ENCODE measurements at places on chromosomes 13 and 19.
A peak's percentile ranks its signal among the peaks of the same experiment; 100 is the strongest.

GRCh38 chr13:28744091-28744536 is 25.3 kb upstream of the SLC46A3 start:
- no peak for DNase-seq

DNA sequence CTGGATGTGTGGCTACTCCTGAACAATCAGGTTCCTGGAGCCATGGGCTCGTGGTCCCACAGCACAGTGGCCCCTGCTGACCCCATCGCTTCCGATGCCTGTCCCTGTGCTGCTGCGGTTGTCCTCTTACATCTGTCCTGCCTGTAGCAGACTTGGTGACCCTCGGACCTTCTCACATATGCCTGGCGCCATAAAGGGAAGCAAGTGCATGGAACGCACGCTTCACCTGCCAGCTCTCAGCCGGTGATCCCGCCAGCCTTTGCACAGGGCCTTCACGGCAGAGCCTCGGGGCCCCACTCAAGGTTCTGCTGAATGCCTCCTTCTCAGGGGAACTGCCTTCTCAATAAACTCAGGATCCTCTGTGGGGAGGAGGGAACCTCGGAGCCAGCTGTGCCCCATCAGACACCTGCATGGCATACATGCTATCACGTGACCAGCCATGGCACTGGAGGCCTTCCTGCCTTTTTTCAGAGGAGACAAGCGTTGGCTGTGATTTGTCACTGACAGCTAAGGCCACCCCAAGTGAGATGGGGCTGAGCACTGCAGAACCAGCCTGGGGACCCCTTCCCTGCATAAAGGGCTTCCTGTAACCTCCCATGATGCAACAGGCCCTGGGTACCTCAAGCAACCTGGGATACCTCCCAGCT is 24.3 kb downstream of the PEPD start:
- DNase-seq, result no peak

DNA sequence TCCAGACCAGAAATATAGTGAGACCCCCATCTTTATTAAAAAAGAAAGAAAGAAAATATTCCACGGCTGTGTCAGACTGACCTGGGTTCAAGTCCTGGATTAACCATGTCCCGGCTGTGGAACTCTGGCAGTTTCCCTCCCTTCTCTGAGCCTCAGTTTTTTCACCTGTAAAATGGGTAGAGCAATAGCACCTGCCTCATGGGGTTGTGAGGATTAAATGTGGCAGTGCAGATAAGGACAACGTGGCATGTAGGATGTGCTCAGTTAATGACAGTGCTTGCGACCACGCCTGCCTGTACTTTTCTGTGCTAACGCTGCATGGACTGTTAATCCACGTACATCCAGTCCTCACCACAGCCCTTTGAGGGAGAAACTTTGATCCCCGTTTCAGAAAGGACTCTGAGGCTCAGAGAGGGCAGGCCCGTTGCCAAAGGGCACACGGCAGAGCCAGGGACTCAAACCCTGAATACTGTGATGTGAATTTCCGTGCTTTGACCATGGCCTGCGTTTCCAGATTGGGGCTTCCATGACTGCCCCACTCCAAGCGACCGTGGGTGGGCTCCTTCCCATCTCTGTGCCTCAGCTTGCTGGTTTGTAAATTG is 16.1 kb downstream of the SBK2 start:
- DNase-seq, result no peak

DNA sequence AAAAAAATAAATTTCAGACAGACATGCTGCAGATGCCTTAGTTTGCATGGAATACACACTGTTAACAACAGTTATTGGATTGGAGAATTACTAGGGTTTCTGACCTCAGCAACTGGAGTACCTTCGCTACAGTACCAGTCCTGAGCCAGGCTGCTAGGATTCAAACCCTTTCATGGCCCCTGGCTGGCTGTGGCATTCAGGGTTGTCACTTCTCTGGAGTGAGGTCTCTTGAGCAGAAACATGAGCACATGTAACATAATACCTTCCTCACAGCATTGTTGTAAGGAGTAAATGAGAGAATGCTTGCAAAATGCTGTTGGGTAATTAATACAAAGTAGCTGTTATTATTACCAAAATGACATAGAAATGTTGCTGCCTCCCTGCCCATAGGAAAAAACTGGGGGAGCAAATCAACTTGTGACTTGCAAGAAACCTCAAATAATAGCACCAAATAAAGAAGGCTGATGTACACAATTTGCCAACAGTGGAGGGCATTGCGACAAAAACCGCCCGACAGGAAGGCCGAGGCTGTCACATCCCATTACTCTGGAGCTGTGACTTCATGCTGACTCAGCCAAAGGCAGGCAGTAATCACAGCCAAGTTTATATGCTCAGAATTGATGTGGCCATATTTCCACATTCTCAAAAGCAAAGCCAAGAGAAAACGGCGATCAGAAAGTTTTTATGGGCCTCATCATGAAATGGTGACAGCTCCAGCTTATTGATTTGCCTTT is 100.4 kb downstream of the RFC3 start:
- DNase-seq, result no peak

- DNase-seq, result no peak
Observed at GRCh38 chr19:3046698-3047495, 15.4 kb downstream of the TLE5 start.

- DNase-seq, result no peak
Observed at GRCh38 chr13:23443878-23444277, 10.4 kb upstream of the SACS start.

DNA sequence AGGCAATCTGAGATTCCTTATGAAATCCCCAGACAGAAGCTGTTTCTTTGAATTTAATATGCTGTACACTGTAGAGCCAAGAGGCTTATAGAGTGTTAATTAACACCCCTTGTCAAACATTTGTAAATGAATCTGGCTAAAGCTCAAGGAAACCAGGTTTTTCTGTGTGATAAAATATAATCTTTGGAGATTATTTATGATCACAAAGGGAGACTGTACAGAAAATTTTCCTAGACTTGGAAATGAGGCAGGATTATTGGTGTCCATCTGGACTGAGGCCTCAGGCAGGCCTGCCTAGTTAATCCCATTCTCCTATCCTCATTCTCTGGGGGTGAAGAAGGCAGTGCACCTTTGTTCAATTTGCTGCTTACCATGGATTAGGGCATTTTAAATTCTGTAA is 17.8 kb downstream of the KL start:
- DNase-seq, result no peak

DNA sequence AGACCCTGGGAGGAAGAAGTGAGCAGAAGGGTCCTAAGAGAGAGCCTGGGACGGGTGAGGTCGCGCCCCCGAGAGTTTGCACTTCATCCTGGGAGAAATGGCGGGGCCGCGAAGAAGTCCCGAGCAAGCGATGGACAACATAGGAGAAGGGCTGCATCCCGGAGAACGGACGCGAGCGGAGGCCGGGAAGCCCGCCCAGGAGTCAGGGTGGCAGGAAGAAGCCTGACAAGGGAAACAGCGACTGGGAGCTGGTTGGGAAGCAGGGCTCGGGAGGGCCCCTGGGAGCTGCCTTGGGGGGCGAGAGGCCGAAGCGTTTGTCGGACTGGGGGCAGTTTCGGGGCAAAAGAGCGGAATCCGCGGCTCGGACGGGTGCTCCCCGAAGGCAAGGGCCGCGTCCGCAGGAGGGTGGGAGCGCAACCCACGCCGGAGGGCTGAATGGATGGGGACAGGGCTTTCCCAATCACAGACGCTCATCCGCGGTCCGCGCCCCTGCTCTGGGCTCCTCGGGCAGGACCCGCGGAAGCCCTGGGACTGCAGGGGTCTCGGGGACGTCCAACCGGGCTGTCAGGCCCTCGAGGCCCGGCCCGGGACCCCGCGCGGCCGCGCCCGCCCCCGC is 469 bp downstream of the ABHD17A start:
- no peak for DNase-seq

DNA sequence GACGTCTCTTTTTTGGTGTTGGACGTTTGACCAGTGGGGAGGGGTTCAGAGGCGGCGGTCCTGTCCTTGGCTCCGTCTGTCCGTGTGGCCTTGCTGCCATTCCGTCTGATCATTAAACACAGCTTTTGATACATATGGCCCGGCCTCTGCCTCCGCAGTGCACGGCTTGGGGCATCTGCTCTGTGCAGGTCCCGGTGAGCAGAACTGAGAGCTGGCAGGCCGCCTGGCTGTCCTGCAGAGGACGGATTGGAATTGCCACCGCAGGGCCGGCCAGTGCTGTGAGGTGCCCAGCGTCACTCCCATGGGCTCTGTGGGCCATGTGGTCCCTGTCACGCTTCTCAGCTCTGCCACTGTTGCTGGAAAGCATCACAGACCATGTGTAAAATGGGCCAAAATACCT is 5.4 kb upstream of the TMPRSS9 start:
- no peak for DNase-seq

DNA sequence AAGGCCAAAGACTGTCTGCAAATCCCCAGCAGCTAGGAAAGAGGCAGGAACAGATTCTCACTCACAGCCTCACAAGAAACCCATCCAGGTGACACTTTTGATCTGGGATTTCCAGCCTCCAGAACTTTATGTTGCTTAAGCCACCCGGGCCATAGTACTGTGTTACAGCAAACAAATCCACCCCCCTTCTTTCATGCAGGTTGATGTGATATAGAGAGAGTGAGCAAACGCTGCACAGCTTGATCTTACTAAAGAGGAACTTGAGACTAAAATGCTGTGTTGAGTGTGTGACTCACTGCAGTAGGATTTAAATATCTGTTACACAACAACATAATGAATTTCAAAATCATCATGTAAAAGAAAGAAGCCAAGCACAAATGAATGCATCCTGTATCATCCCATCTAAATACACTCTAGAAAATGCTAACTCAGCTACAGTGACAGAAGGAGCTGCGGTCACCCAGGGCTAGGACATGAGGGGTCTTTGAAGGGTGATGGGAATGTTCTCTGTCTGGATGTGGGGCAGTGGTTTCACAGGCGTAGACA is 32.2 kb downstream of the RCBTB2 start:
- DNase-seq, result no peak

DNA sequence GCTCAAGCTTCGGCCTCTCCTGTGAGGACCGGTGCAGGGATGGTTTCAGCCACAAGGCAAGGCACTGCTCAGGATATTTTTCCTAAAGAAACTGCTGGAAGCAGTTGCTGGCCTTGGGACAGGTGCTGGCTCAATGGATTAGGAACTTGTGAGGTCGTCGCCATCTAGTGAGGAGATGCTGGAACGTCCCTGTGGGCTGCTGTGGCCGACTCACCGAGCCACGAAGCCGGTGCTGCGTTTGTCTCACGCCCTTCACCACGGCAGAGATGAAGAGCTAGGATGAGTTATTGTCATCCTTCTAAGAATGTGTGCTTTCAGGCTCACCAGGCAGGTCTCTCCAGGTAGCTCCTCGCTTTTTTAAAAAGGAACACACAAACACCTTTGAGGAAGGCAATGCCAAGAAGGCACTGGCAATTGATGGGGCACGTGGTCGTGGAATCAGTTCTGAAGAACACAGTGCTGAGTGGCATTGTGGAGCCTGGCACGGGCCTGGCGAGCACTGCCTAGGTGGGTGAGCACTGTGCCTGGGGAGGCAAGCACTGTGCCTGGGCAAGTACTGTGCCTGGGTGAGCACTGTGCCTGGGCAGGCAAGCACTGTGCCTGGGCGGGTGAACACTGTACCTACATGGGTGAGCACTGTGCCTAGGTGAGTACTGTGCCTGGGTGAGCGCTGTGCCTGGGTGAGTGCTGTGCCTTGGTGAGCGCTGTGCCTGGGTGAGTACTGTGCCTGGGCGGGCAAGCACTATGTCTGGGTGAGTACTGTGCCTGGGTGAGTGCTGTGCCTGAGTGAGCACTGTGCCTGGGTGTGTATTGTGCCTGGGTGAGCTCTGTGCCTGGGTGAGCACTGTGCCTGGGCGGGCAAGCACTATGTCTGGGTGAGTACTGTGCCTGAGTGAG is 140.4 kb downstream of the TEX29 start:
- peak; percentile 48 for DNase-seq

GRCh38 chr19:55253842-55254624 is 4.8 kb downstream of the PPP6R1 start:
- DNase-seq, result no peak

GRCh38 chr13:67620665-67621064 is 390.5 kb upstream of the PCDH9 start:
- no peak for DNase-seq

DNA sequence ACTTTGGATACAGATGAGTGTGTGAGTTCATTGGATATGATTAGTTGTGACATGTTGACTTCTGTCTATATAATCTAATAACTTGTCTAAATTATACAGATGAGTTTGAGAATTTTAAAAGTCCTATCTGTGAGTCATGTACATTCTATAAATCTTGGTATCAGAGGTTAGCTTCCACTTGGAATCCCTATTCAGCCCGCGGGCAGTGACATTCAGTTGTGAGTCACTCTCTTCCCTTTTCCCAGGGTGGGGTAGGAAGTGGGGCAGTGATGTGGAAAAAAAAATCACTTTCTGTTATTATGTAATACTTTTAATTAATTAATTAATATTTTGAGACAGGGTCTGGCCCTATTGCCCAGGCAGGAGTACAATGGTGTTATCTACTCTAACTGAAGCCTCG is 33.0 kb upstream of the ZNF808 start:
- DNase-seq, result no peak

DNA sequence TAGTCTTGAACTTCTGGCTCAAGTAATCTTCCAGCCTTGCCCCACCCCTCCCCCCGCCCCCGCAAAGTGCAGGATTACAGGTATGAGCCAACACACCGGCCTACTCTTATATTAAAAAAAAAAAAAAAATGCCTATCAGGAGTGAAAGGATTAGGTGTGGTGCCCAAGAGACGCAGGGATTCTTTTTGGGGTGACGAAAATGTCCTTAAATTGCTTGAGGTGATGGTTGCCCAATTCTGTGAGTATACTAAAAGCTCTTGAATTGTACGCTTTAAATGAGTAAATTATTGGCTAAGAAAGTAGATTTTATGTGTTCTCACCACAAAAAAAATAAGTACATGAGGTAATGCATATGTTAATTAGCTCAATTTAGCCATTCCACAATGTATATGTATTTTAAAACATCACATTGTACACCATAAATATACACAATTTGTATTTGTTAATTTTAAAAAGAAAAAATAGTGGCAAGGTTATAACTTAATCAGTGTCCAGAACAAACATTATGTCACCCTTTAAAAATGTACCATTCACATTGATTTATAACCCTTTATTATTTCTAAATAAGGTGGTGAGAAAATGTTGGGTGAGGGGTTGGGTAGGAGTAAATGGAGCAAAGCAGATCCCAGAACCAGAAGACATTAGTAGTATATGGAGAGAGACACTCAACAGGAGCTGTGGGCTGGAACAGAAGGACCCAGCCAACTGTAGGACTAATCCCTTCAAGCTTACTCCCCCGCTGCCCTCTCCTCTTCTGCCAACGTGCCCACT is 3.9 kb downstream of the IGSF23 start:
- no peak for DNase-seq

DNA sequence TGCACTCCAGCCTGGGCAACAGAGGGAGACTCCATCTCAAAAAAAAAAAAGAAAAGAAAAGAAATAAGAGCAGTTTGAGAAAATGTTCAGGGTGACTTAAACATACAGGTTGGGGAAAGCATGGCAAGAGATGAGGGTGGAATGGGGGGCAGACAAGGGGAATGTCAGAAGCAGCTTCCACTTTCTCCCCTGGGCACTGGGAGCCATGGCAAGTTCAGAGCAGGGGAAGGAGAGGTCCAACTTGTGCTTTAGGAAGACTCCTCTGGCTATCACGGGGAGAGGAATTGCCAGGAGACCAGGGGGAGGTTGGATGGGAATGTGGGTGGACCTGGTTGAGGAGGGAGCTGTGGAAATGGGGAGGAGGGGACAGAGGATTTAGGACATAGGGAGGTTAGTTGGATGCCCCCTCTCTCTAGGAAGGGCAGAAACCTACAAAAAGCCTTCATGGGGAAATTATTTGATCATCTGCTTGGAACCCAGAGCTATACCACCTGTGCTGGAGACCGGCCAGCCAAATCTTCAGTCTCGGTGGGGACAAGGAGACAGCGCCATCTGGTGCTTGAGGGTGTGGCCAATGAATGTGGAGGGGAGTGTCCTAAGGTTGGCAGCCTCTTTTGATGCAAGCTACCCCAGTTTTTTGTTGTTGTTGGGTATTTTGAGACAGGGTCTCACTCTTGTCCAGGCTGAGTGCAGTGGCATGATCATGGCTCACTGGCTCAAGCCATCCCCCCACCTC is 7.3 kb upstream of the STRN4 start:
- peak; percentile 74 for DNase-seq
